Naive B cell (primary cell): ENCODE measurements at places on chromosomes 6 and 20. TPM values are rescaled to one million over a fixed set of nuclear protein-coding genes. Genes with fewer than 3 reads are reported as not detected.

GRCh38 chr6:49826743-49827406, 39.5 kb downstream of the CRISP1 start:
- H3K27ac ChIP-seq: no peak overlapping the region

DNA sequence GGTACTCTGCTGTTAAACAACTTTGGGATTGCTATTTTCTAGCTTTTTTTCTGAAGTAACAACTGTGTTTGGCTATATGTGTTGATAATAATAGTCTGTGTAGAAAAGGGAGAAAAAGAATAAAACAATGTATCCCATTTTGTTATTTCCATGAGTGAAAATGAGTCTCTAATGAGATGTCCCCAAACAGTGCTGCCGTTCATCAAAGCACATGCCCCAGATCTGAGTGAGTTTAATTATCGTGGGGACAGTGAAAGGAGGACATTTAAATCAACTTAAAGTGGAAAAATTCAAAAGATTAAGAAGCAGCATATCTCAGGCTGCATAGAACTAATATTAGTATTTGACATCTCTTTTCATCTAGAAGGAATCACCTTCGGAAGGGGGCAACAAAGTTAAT, 59.6 kb downstream of the NCOA7 start:
- H3K4me1 ChIP-seq: peaks cover 11% of the 10 kb centered on the region
- no peak for DNase-seq
- no peak overlapping the region for H3K4me3 ChIP-seq
- no peak overlapping the region for H3K27ac ChIP-seq

GRCh38 chr6:47308198-47308517, 1.5 kb downstream of the TNFRSF21 start:
- H3K27ac ChIP-seq: no peak overlapping the region
- H3K4me3 ChIP-seq: peak overlapping the region; percentile 71
- H3K36me3 ChIP-seq: no peaks in the 10 kb centered on the region
- H3K27me3 ChIP-seq: peaks cover 27% of the 10 kb centered on the region
- peaks cover 15% of the 10 kb centered on the region for H3K4me1 ChIP-seq

- peaks cover 24% of the 10 kb centered on the region for H3K36me3 ChIP-seq
- H3K4me3 ChIP-seq: no peak overlapping the region
- no peak overlapping the region for H3K27ac ChIP-seq
- no peak for DNase-seq
Observed at GRCh38 chr20:58251979-58252591, 23.6 kb upstream of the ANKRD60 start.

The NINL gene
- polyA plus RNA-seq: not detected

The NKAIN4 gene
- not detected for polyA plus RNA-seq
